DMS 273 treated with DMSO at 0.1 percent for 48 hours (cell line): ENCODE measurements at places on chromosomes 5 and 9.

DNA sequence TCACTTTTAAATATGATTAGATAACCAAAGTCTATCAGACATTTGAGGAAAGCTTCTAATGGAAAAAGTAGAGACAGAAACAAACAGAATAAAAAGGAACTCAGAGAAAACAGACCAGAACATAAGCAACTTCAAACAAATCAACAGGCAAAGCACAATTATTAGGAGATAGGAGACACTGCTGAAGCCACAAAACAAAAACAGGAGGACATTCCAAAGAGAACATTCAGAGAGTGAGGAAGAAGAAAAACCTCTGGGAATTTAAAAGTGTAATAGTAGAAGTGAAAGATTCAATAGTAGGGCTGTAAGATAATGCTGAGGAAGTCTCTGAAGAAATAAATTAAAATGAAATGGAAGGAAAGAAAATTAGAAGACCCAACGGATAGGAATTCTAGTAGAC is 83.2 kb upstream of the TBCA start:
- no peak for DNase-seq

DNA sequence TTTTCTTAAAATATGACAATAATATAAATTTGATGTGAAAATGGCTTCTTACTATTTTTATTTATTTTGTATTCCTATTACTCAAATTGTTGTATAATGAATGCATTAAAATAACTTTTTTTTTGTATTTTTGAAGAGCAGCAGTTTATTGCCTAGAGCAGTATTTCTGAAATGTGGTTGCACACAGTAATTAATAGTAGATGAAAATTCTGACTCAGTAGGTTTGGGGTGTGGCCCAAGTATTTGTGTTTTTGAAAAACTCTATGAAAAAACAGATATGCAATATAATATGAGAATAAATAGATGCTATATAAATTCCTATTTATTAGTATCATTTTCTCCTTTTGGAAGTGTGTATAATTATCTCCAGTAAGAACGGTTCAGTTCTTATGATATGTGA is 2225.3 kb upstream of the C9orf72 start:
- no peak for DNase-seq

DNA sequence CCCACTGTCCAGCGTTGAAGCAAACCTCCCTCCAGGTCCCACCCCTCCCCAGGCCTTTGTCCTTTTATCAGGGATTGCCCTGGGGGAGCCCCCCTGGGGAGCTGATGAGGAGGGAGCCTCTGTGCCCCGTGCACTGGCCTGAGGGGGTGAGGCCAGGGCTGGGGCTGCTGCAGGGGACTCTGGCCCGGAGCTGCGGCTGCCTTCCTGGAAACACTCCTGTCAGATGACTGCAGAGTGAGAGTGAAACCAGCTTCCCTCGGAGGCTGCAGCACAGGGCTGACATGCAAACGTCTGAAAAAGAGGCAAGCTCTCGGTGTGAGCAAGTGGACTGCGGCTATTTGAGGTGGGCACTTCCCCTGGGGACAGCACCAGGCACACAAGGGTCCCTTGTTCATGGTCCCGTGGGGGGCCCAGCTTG is 4.6 kb upstream of the TRAF2 start:
- DNase-seq, result no peak

- DNase-seq, result no peak
Measured at GRCh38 chr5:168295574-168296201, 4.2 kb downstream of the WWC1 start.

GRCh38 chr9:95103871-95104580 is 213.5 kb downstream of the FANCC start:
- DNase-seq, result peak; percentile 74

DNA sequence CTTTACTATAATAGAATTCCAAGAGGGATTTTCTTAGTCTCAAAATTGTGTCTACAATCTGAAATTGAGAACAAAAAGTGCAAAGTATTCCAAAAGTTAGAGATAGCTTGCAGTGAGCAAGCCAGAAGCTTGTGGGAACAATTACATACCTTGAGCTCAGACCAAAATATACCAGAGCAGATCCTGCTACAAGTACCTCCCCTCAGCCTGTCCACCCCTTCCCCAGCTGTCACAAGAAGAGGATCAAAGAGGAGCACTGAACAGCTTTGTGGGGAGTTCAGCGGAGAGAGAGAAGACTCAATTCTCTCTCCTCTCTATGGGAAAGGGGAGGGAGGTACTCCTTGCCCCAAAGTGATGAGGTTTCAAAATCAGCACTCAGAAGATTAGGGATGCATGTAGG is 869.2 kb upstream of the DMAC1 start:
- no peak for DNase-seq

GRCh38 chr5:147452165-147452811 is 57.6 kb downstream of the DPYSL3 start:
- no peak for DNase-seq

DNA sequence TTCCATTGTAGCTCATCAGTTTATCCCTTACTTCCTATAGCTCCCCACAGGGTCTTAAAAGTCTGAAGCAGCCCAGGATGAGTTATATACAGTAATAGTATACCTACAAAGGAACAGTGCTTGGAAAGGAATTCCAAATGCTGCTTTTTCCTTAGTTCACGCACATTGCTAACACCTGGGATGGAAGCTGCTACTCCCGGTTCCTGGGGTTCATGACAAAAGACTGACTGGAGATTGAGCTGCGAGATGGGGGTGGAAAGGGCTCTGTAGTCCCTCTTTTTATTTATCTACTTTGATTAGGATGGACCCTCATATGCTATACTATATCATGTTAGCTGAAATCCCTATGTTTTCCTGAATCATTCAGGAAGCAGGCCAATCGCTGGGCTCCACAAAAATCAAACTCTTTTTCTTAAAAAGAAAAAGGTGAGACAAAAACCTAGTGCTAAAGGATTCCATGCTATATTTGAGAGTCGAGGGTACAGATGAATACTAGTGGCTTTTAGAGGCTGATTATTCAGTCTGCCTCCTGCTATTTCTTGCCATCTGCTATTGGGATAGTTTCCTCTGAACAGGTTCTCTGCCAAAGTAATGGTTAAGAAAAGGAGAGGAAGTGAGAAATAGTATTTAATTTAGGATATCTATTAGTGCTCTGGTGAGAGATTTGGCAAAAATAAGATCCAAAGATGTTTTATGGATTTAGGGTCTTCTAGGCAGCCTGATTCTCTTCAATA is 81.2 kb downstream of the MRPS27 start:
- peak; percentile 12 for DNase-seq

DNA sequence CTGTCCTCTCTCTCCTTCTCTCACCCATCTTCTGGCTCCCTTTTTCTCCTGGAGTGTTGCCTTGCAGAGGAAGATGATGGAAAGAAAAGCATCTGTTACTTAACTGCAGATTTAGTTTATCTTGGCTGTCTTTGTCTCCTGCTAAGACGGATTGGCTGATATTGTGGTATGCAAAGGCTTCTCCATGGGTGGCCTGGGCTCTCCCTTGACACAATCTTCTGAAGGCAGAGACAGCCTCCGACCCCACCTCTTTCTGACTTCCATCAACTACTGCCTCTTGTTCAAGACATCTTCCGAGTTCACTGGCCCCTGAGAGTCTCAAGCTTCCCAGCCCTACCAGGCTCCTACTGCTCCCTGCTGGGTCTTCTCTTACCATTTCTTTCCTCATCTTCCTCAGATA is 403.7 kb downstream of the LRRC70 start:
- DNase-seq, result no peak

DNA sequence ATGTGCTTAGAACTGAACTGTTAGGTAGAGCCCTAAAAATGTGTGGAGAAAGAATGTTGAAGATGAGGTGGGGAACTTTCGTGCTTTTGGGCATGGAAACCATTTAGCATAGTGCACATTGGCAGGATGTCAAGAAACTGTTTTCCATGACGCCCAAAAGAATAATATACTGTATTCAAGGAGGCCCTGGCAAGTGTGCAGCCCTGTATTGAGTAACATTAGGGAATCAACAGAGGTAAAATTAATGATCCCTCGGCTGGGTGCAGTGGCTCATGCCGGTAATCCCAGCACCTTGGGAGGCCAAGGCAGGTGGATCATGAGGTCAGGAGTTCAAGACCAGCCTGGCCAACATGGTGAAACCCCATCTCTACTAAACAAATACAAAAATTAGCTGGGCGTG is 20.9 kb upstream of the PLIN2 start:
- no peak for DNase-seq

- DNase-seq, result no peak
Measured at GRCh38 chr5:81189875-81190498, 43.1 kb upstream of the CKMT2 start.
